Activated naive CD8-positive, alpha-beta T cell treated with anti-CD3 and anti-CD28 coated beads, Interleukin-2, amount 10 ng/mL, durations not matched to agents 7 days and 5 days (primary cell): ENCODE measurements at places on chromosomes 12 and 14. TPM values are rescaled to one million over a fixed set of nuclear protein-coding genes. Genes with fewer than 3 reads are reported as not detected.

Gene TGM1
- 5.7 TPM for total RNA-seq

- DNase-seq: no peak
Measured at GRCh38 chr12:53617700-53618099, 8.5 kb downstream of the ATF7 start.

- DNase-seq: no peak
Measured at GRCh38 chr14:73884438-73885190, 2.0 kb upstream of the ZNF410 start.

GRCh38 chr14:56342494-56342942 lies 224.3 kb downstream of the PELI2 start:
- no peak for DNase-seq

DNA sequence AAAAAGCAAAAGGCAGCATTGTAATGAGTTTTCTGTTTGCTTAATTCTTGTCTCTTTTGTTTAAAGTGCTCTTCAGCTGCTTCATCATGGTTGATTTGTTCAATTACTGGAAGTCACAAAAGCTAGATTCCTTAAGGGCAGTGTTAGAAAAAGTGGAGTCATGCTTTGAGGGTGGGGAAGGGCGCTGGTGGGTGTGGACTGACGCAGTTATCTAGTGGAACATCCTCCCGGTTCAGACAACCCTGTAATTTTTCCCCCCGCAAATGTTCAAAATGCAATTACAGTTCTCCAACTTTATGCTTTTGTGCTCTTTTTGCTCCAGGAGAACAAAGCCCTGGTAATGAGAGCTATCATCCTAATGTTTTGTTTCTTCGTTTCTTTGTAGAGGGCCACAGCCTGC lies 2.1 kb downstream of the AKAP6 start:
- no peak for DNase-seq

Gene RTL1
- total RNA-seq: not detected

Gene MSRB3
- total RNA-seq: not detected

DNA sequence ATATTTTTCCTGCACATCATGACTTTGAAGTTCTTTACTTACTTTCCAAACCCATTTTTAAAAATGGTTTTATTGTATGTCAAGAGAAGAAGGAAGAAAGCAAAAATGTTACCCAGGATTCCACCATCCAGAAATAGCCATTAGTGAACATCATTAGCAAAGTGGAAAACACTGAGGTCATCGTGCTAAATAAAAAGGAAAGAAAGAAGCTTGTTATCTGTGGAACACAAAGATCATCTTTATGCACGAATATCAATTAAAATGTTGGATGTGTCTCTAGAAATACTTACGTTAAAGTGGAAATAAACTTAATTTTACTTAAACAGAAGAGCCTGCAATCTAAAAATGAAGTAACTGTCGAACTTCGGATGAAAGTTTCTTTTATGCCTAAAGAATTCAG lies 27.3 kb downstream of the SFSWAP start:
- DNase-seq: no peak

Gene RIC8B
- 15.1 TPM for total RNA-seq

DNA sequence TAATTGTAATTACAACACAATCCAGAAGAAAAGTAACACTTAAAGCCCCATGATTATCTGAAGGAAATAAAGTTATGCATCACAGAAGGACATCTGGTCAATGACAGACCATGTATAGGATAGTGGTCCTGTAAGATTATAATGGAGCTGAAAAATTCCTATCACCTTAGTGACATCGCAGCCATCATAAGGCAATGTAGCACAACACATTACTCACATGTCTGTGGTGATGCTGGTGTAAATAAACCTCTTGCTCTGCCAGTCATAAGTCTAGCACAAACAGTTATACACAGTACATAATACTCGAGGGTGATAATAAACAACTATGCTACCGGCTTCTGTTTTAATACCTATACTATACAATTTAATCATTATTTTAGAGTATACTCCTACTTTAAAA lies 11.2 kb downstream of the ATG2B start:
- no peak for DNase-seq

Gene KRT72
- 0.65 TPM for total RNA-seq

DNA sequence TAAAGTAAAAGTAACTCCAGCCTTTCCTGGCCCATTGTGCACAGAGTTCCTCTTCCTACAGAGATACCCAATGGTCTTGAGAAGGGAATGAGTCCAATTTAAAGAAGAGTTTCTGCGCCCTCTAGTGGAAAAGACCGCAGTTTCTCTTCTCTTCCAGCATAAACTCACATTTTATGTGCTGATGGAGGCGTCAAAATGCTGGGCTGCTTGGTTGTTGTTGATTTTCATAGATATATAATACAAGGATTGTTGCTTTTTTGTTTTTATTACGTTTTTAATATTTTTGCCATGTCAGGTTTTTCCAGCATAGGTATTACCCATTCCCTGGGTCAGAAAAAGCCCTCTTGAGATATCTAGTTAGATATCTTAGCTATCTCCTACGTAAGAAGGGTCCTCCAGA lies 356.9 kb upstream of the STXBP6 start:
- no peak for DNase-seq

Gene FOXM1
- total RNA-seq: 73.9 TPM

DNA sequence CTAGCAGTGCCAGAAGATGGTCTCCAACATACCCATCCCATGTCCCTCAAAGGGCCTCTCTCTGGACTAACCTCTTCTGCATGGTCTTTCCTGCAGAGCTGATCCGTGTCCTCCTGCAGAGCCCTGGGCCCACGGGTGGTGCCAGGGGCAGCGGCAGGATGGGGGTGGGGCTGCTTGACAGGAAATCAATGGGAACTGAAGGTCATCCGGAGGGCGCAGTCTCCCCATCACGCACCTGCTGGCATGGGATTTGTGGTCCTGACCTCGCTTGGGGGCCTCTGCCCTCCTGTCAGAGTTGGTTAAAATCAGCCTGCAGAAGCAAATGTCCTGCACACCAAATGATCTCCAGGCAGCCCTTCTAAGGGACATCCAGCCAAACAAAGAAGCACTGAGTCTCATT lies 110.2 kb downstream of the DPF3 start:
- DNase-seq: no peak

DNA sequence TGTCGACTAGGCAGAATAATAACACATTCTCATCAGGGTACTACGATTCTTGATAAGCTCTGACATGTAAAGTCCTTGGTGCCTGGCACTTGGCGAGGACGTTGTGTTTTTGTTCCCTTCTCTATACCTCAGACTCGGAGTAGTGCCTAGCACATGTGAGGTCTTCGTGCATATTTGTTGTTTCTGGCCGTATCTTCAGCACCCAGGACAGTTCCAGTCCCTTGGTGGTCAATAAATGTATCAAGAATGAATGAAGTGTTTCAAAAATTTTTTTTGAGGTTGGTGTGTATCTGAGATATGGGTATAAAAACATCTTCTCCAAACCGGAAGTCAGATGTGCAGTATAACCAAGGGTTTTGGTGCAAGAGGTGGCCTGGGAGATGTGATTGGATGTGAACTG lies 198.2 kb downstream of the AACS start:
- no peak for DNase-seq
